ENCODE measurements at places on chromosomes 11 and 22. TPM values are rescaled to one million over a fixed set of nuclear protein-coding genes. Genes with fewer than 3 reads are reported as not detected.

Gene ALKBH3
- 28.3 TPM for total RNA-seq

Gene OR8D4
- not detected for total RNA-seq

Gene SLC1A2
- total RNA-seq, result under 0.01 TPM

Gene MPZL2
- 118 TPM for total RNA-seq

Gene RAB38
- total RNA-seq, result 2.7 TPM

Gene OR10A4
- total RNA-seq, result not detected

All from endothelial cell of coronary artery (primary cell).